Stimulated activated CD8-positive, alpha-beta memory T cell treated with anti-CD3 and anti-CD28 coated beads, Interleukin-7, amount 100 ng/mL, for 1 hour (primary cell): ENCODE measurements at places on chromosomes 1 and 21.

GRCh38 chr1:160116283-160117147 is 956 bp downstream of the ATP1A2 start:
- DNase-seq: no peak

DNA sequence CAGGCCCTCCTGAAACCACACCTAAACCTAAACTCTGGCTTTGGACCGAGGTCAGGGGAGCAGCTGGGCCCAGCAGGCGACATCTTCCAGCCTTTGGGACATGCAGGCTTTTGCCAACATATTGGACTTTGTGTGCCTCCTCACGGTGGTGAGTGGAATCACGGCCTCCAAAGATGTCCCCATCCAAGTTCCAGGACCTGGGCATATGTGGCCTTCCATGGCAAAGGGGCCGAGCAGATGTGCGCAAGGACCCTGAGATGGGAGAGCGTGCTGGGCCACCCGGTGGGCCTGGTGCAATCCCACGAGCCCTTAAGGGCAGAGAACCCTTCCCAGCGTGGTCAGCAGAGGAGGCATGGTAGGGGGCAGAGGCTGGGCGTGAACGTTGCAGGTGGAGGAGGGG is 160.8 kb upstream of the C1orf174 start:
- DNase-seq: no peak

GRCh38 chr1:117059334-117059677 is 820 bp upstream of the TTF2 start:
- peak; percentile 25 for DNase-seq

- DNase-seq: no peak
Observed at GRCh38 chr1:238648751-238649150, 737.6 kb upstream of the CHRM3 start.

DNA sequence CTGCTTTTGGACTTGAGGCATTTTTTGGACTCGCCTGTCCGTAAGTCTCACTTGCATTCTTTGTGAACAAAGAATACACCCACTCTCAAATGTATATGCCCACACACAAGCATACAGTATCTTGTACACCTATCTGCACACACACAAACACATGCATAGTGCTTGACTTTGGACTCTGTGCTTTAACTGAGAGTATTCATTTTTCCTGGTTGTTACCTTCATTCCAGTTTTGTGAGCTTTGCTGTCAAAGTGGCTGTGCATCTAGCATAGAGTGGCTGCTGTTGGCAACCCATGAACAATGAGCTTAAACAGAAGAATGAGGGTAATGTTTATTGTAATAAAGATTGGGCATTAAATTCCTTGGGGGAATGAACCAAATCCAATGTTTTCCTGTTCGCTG is 199.0 kb downstream of the PDE4B start:
- DNase-seq: no peak

- DNase-seq: no peak
Observed at GRCh38 chr1:111736548-111737215, 2.5 kb downstream of the INKA2 start.

- no peak for DNase-seq
Observed at GRCh38 chr1:27058966-27059669, 46.5 kb upstream of the TENT5B start.

DNA sequence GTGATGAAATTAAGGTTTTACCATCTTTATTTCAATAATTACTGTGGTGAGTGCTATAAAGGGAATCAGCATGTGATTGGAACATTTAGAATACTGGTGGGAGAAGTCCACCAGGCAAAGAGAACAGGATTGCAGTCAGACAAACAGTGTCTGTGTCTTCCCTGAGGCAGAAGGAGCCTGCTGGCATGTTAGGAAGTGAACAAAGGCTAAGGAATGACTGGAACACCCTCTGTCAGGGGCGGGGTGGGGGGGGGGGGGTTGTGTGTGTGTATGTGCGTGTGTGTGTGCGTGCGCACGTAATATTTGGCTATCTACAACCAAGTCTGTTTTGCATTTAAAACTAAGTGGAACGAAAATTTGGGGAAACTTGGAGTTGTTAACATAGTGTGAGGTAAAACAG is 30.2 kb downstream of the SRRM1 start:
- no peak for DNase-seq

DNA sequence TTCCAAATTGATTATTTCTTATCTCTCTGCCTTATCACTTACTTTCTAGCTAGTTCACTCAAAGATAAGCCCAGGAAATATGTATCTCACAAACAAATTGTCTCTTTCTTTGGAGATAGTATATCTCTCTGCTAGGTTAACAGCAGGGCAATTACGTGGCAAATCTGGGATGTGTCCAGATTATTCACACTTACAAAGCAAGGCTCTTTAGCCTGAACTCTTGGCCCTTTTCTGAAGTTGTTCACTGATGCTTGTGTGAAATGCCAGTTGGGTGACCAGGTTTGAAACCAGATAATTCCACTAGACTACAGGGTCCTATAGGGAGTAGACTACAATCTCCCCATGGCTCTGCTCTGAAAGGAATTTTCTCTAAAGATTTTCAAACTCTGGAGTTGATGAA is 30.8 kb upstream of the FAM78B start:
- no peak for DNase-seq

DNA sequence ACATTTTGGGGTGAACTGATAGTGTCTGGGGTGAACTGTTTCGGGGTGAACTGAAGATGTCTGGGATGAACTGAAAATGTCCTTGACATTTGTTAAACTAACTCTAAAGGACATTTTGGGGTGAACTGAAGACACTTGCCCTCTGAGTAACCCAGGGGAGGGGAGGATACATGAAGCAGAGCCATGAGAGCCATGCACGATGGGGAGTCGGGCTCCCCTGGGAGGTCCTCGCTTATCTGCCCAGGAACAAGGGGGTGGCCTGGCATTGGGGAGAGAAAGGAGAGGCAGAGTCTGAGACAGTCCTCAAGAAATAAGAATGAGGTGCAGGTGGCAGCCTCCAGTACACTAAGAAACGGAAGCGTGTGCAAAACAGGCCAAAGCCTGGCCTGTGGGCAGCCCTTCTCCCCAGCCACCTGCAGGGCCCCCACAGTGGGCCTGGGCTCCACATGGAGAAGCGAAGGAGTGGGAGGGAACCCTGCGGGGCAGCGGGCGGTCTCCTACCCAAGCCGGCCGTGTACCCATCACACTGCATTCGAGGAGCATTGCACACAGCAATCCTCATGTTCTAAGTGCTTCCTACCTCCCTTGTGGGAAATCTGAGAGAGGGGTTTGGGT is 24.2 kb downstream of the RSPH1 start:
- DNase-seq: no peak

DNA sequence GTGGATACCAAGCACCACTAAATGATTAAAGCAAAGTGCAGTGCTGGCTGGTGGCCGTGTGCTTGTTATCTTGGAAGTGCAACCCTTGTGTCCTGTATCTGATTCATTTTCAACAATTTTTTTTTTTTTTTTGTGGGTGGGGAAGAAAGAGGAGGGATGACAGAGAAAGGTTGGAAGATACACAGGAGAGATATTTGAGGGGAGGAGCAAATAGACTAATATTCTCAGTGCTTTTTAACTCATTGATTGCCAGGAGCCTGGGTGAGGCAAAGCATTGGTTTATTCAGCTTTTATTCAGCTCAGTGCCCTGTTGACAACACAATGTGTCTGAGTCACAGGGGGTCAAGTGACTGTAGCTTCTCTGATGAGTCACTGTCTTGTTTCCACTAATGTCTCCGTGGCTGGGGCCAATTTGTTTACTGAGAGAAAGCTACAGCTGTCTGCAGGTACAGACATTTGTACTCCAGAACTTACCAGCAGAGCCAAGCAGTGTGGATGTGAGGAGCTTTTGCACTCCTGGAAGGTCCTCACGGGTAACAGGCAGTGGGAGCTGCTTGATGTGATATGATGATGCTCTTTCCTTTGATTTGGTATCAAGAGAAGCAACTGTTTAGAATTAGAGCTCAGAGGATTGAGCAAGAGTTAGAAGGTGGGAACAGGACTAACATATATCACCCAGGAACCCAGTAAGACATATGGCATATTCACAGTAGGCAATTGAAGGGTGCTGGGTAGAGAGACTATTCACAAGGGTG is 23.6 kb upstream of the DNM3 start:
- no peak for DNase-seq

DNA sequence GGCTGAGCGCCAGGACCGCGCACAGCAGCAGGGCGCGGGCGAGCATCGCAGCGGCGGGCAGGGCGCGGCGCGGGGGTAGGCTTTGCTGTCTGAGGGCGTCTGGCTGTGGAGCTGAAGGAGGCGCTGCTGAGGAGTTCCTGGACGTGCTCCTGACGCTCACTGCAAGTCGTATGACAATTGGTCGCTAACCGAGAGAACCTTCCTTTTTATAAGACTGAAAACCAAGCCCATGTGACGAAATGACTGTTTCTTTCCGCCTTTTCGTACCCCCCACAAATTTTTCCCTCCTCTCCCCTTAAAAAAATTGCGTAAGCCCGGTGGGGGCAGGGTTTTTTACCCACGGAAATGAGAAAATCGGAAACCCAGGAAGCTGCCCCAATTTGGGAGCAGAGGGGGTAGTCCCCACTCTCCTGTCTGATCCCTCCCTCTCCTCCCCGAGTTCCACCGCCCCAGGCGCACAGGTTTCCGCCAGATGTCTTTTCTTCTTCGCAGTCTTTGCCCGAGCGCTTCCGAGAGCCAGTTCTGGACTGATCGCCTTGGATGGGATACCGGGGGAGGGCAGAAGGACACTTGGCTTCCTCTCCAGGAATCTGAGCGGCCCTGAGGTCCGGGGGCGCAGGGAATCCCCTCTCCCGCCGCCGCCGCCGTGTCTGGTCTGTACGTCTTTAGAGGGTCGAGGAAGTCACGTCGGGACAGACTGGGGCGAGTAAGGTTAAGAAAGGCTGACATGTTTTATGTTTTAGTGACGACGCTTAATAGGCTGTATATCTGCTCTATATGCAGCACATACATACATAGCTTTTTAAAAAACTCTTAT is at the start of gene PTGS2:
Gene PTGS2, minus strand, starts transcription at position 179 of the 817 bp plus-strand sequence. Its CDS starts 133 bp downstream, at position 46.
- DNase-seq: no peak

- DNase-seq: no peak
Observed at GRCh38 chr1:14310476-14310875, 288.0 kb upstream of the KAZN start.

DNA sequence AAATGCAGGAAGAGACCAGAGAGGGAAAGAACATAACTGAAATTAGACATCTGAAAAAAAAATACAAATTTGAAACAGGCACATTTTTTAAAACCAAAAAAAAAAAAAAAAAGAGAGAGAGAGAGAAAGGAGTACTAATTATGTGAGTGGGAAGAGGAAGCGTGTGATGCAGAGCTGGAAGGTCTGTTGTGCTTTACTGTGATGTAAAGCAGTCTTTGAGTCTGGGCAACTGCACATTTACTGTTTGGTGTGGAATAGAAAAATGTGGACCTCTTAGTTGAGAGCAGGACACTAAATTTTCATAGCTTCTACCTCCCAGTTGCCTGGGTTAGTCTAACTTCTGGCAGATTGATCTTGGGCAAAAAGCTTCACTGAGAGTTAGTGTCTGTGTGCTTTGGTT is 16.5 kb downstream of the LHX9 start:
- no peak for DNase-seq

DNA sequence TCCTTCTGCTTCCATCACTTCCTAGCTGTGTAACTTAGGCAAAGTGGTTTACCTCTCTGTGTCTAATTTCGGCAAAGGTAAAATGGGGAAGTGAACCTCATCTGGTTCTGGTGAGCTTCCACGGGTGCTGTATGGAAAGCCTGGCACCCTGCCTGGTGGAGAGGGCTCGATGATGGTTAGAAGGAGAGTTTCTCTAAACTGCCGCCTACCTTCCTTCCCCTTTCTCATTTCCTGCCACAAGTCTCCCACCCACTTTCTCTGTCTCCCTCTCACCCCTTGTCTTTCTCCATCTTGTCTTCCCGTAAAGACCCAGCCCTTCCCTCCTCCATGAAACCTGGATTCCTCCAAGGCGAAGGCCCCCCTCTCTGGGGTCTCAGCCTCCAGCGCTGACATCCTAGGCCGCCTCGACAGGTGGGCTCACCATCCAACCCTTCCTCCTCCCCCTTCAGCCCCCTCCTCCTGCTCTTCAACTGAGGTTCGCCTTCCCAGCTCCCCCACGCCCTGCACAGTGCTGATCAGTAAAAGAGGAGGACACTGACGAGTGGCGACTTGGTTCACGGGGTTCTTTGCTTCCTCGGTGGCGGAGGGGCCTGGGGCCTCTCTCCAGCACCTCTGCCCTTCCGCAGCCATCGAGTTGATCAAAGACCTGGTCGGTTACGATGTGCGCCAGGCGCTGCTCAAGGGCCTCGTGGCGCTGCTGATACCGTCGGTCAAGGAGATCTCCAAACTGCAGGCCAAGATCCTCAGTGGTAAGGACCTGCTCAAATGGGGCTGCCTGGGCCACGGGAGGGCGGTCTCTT is 7.3 kb downstream of the RNU5D-1 start:
- DNase-seq: no peak

DNA sequence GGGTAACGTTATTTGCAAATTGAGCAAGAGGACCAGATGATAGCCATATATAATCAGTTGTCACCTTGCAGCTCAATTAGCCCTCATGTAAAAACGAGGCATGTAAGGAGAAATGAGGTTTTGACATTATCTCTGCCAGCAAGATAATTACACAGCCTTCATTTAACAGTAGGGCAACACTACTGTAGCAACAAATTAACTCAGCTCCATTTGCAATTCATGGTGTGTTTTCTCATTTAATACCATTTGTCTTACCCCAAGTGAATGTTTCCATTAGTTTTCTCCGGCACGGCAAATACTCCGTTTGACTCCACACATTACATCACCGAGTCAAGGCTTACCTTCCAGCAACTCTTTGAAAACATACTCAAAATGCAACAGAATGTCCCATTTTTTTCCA is 66.7 kb downstream of the GPATCH2 start:
- no peak for DNase-seq

GRCh38 chr1:227330279-227331076 is 12.2 kb upstream of the CDC42BPA start:
- DNase-seq: no peak

DNA sequence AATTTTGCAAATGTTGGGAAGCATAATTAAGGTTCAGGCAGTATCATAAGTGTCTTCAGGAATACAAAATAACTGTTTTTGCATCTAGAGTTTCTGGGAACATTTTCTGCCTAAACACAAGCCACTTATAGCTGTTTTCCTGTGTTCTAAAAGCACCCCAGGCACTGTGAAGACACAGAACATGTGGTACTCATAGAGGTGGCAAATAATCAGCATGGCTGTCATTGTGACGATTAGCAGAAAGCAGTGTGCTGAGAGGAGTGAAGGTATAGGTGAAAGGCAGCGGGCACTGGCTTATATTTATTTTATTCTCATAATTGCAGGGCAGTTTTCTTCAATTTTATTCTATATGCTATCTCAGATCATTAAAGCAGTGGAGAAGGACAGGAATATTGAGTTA is 119.6 kb downstream of the LRRC53 start:
- DNase-seq: no peak

DNA sequence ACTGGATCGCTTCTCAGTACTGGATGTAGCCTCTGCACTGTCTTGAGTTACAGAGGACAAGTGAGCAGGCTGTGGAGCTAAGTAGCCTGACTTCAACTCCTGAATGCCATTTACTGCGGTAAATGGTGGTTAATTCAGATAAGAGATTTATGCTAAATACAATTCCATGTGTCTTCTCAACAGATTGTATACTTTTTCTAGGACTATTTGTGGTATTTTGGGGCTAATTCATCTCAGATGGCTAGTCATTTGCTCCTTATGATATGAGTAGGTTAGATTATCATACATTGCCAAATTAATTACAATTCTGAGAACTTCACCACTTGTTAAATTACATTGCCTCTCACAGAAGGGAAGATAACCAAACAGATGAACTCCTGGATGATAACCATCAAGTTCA is 90.5 kb downstream of the NTNG1 start:
- DNase-seq: no peak

GRCh38 chr1:46492871-46493270 is 3.2 kb downstream of the DMBX1 start:
- DNase-seq: no peak
